ENCODE measurements at places on chromosomes 6 and 20.

DNA sequence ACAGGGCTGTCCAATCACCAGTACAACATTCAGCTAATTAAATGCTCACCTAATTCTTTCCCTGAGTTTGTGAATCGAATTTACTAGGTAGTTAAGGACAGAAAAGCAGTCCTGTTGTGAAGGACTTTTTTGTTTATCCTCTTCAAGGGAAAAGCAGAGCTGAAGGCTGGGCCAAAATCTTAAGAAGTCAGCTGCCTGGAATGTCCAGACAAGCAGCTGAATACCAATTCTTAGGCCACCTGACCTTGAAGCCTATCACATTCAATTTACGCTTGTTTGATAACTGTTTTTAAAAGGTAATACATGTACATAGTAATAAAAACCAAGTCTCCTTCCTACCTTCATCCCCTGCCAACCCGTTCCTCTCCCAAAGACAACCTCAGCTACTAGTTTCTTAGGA lies 56.4 kb downstream of the UQCC1 start:
- H3K27ac ChIP-seq, result no peak overlapping the region
- H3K4me1 ChIP-seq, result no peaks in the 10 kb centered on the region
- H3K27me3 ChIP-seq, result no peaks in the 10 kb centered on the region
- H3K4me3 ChIP-seq, result no peak overlapping the region
- H3K36me3 ChIP-seq, result peaks cover 56% of the 10 kb centered on the region
- no peak for DNase-seq

- no peaks in the 10 kb centered on the region for H3K36me3 ChIP-seq
- no peak for DNase-seq
- no peaks in the 10 kb centered on the region for H3K4me1 ChIP-seq
- H3K27ac ChIP-seq, result no peak overlapping the region
- H3K27me3 ChIP-seq, result no peaks in the 10 kb centered on the region
These were observed 4.6 kb upstream of the CGA start for GRCh38 chr6:87099472-87099871.

GRCh38 chr6:48883116-48883515 lies 579.9 kb downstream of the MMUT start:
- no peak overlapping the region for H3K4me3 ChIP-seq
- no peaks in the 10 kb centered on the region for H3K4me1 ChIP-seq
- no peak overlapping the region for H3K27ac ChIP-seq
- no peaks in the 10 kb centered on the region for H3K36me3 ChIP-seq

GRCh38 chr20:50848846-50849673 lies 54.2 kb downstream of the BCAS4 start:
- no peaks in the 10 kb centered on the region for H3K36me3 ChIP-seq
- no peak overlapping the region for H3K4me3 ChIP-seq
- no peak for DNase-seq
- peaks cover 11% of the 10 kb centered on the region for H3K4me1 ChIP-seq
- H3K27ac ChIP-seq, result no peak overlapping the region
- H3K27me3 ChIP-seq, result no peaks in the 10 kb centered on the region

DNA sequence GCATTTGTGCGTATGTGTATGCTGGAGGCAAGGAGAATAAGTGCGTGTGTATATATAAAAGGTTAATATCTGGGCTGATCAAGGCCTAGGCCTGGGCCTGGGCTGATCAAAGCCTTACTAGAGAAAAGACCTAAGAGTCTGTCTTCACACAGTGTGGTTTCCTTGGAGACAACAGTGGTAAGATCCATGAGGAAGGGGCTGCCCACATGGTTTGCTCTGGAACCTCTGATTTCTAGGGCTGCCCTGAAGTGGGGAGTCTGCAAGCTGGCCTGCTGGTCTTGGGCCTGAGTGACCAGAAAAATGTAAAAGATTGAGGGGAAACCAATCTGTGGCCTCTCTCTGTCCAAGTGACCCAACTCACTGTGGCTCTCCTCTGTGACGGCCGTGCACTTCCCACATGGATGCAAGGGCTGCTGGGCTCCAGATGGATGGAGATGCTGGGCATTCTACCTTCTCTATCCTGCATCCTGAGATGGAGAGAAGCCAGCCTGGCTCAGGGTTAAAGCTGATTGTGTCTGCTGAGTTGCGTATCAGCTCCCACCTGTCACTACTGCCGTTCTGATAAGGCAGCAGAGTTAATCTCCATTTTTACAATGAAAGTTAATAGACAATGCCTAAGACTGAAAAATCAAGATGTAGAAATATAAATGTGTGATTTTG lies 90.3 kb upstream of the NXT1 start:
- H3K27ac ChIP-seq, result no peak overlapping the region
- H3K36me3 ChIP-seq, result no peaks in the 10 kb centered on the region
- peaks cover 40% of the 10 kb centered on the region for H3K4me1 ChIP-seq
- no peaks in the 10 kb centered on the region for H3K27me3 ChIP-seq
- no peak for DNase-seq

DNA sequence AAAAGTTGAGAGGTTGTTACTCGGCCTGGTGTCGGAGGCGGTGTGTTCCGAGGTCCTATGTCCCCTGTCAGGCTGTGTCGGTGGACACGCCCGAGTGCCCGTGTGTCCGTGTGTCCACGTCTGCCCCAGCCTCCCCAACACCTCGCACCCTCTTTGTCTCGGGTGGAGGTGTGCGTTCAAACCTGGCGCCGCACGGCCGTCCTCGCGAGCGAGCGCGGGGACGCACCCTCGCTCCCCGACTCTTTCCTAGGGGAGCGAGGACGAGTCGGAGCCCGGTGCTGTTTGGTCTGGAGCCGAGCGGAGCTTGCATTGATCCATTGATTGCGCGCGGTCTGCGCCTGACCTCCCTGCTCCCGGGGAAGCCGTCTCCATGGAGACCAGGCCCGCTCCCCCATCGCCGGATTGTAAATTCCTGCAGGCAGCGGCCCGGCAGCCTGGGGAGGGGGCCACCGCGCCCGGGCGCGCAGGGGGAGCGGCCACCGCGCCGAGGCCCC lies 411 bp upstream of the SCUBE3 start:
- no peak for DNase-seq

DNA sequence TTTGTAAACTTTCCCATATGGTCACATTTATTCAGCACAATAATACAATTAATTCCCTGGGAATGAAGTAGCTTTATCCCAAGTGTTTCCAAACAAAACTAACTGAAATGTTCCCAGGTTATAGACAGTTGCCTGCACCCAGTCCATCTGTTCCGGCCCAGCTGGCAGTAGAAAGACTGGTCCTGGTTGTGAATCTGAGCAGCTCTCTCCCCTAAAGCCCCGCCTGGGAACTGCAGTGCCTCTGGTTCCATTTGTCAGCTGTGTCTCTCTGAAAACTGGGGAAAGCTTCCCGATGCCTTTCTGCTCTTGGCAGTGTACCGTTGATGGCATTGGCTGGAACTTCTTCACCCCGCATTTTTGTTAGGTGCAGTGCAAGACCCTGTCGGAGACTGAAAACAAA lies 8.7 kb downstream of the MTHFD1L start:
- peaks cover 8% of the 10 kb centered on the region for H3K4me1 ChIP-seq
- H3K4me3 ChIP-seq, result no peak overlapping the region
- no peaks in the 10 kb centered on the region for H3K27me3 ChIP-seq
- DNase-seq, result no peak

DNA sequence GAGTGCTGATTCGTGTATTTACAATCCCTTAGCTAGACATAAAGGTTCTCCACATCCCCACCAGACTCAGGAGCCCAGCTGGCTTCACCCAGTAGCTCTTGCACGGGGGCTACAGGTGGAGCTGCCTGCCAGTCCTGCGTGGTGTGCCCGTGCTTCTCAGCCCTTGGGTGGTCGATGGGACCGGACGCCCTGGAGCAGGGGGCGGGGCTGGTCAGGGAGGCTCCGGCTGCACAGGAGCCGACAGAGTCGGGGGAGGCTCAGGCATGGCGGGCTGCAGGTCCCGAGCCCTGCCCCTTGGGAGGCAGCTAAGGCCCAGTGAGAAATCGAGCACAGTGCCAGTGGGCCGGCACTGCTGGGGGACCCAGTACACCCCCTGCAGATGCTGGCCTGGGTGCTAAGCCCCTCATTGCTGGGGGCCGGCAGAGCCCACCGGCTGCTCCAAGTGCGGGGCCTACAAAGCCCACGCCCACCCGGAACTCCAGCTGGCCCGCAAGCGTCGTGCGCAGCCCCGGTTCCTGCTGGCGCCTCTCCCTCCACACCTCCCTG lies 48.9 kb upstream of the UST start:
- peaks cover 7% of the 10 kb centered on the region for H3K4me1 ChIP-seq
- H3K4me3 ChIP-seq, result no peak overlapping the region
- no peaks in the 10 kb centered on the region for H3K36me3 ChIP-seq

- no peaks in the 10 kb centered on the region for H3K27me3 ChIP-seq
- H3K4me1 ChIP-seq, result no peaks in the 10 kb centered on the region
- DNase-seq, result no peak
- H3K27ac ChIP-seq, result no peak overlapping the region
- no peaks in the 10 kb centered on the region for H3K36me3 ChIP-seq
- no peak overlapping the region for H3K4me3 ChIP-seq
These were observed 221.9 kb upstream of the CDH4 start for GRCh38 chr20:61030130-61030529.

- no peaks in the 10 kb centered on the region for H3K4me1 ChIP-seq
- no peaks in the 10 kb centered on the region for H3K36me3 ChIP-seq
- no peak overlapping the region for H3K27ac ChIP-seq
These were observed 51.3 kb downstream of the CD109 start for GRCh38 chr6:73747289-73747688.

DNA sequence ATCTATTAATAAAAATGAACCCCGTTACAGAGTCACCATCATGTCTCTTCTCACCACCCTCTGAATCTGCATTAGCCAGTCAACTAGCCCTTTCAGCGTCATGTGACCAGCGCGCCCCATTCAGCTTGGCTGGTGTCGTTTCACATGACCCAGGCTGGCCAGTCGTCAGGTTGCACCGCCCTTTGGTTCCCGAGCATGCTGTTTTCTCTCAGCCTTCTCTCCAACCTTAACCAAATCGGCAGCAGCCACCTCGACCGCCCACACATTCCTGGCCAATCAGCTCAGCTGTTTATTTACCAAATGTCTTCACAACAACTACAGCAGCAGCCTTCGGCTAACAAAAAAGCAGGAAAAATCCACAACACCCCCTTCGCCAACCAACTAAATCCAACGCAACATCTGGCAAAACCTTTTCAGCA lies 5.6 kb downstream of the SRSF3 start:
- peak; percentile 47 for DNase-seq
- no peak overlapping the region for H3K4me3 ChIP-seq
- H3K27me3 ChIP-seq, result no peaks in the 10 kb centered on the region
- H3K36me3 ChIP-seq, result peaks cover 82% of the 10 kb centered on the region

DNA sequence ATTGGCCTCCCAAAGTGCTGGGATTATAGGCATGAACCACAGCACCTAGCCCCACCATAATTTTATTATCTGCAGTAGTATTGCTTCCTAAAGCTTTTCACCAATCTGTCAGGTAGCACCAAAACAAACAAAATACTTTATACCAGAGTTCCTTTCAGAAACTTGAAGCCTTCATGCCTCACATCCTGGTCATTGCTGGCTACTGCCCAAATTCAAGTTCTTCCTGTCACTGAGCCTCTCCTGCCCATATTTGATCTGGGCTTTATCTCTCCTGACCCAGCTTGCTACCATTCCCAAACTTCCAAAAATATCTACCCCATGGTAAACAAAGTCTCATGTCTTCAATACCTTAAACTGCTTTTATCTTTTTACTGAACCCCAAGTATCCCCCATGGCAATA lies 34.9 kb upstream of the DST start:
- peaks cover 3% of the 10 kb centered on the region for H3K36me3 ChIP-seq
- H3K27ac ChIP-seq, result no peak overlapping the region
- H3K4me3 ChIP-seq, result no peak overlapping the region
- H3K4me1 ChIP-seq, result peaks cover 29% of the 10 kb centered on the region

DNA sequence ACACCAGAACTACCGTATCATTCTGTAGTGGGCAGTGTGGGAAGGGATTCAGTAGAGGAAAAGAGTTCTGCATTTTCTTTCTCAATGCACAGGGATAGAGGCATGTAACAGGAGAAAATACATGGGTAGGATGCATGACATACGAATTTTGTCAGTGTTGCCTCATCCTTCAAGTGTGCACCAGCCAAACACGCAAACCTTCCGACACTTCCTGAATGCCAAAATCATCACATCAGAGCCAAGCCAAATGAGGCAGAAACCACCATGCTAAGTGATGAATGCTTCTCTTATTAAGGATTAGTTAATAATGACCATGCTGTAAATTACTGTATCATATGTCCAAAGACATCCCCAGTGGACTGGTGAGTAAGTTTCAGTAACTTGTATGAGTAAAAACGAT lies 27.3 kb downstream of the RAMACL start:
- H3K27me3 ChIP-seq, result no peaks in the 10 kb centered on the region
- no peak overlapping the region for H3K27ac ChIP-seq
- peaks cover 40% of the 10 kb centered on the region for H3K4me1 ChIP-seq
- no peak for DNase-seq
- H3K4me3 ChIP-seq, result no peak overlapping the region
- H3K36me3 ChIP-seq, result no peaks in the 10 kb centered on the region

DNA sequence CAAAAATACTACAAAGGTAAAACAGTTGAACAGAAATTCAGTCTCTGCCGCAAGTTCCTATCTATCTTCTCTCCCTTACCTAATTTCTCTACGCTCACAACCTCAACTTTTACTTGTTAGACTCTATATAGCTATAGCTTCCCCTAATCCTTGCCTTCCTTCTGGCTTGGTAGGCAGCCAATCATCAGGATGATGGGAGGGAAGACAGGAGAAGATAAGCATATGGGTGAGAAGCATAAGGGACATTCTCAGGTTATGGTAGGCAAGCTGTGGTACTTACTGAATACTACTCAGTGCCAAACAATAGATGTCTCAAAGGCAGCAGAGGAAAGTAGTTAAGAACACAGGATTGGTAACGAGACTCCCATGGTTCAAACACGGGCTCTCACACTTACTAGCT lies 7.8 kb downstream of the CCNC start:
- H3K36me3 ChIP-seq, result peaks cover 4% of the 10 kb centered on the region
- no peak overlapping the region for H3K4me3 ChIP-seq
- no peaks in the 10 kb centered on the region for H3K27me3 ChIP-seq

- no peak overlapping the region for H3K27ac ChIP-seq
- no peak overlapping the region for H3K4me3 ChIP-seq
- no peaks in the 10 kb centered on the region for H3K27me3 ChIP-seq
- no peaks in the 10 kb centered on the region for H3K36me3 ChIP-seq
- no peaks in the 10 kb centered on the region for H3K4me1 ChIP-seq
These were observed 317.9 kb upstream of the HTR1E start for GRCh38 chr6:86619428-86619827.

- no peaks in the 10 kb centered on the region for H3K4me1 ChIP-seq
- no peaks in the 10 kb centered on the region for H3K27me3 ChIP-seq
- H3K27ac ChIP-seq, result no peak overlapping the region
- DNase-seq, result no peak
These were observed 632.9 kb downstream of the MAFB start for GRCh38 chr20:40056171-40056570.

- H3K4me3 ChIP-seq, result no peak overlapping the region
- no peak for DNase-seq
- H3K36me3 ChIP-seq, result no peaks in the 10 kb centered on the region
- H3K27ac ChIP-seq, result no peak overlapping the region
- H3K4me1 ChIP-seq, result no peaks in the 10 kb centered on the region
- no peaks in the 10 kb centered on the region for H3K27me3 ChIP-seq
These were observed 91.1 kb upstream of the OPRM1 start for GRCh38 chr6:153947808-153948447.

DNA sequence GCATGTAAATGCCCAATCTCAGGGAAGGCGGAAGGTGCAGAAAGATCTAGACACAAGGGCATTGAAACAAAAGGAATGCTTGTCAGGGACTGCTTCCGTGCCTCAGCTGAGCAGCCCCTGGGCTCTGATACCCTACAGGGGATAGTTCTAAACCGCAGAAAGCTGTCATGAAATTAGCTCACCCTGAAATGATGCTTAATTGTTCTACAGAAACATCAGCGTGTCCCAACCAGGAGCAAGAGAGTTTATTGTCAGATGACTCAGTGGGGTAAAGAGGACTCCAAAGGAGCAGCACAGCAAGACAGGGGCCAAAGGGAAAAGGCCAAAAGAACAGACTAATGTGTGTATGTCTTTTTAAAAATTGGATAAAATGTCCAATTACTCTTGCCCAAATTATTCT lies 258.4 kb upstream of the JARID2 start:
- DNase-seq, result no peak
- no peaks in the 10 kb centered on the region for H3K27me3 ChIP-seq
- no peak overlapping the region for H3K4me3 ChIP-seq
- H3K4me1 ChIP-seq, result no peaks in the 10 kb centered on the region

Measured in heart left ventricle (tissue), 16 donors.